Heart left ventricle (tissue), 16 donors: ENCODE measurements at places on chromosomes 16 and 17. TPM values are rescaled to one million over a fixed set of nuclear protein-coding genes. Genes with fewer than 3 reads are reported as not detected.

Gene FAM20A
- total RNA-seq, result 6.3 TPM

Gene DPEP1
- not detected for total RNA-seq

Gene PDE6G
- total RNA-seq, result not detected

Gene C17orf78
- not detected for total RNA-seq

Gene ACACA
- total RNA-seq, result 26.2 TPM

Gene ACSM5
- 9.5 TPM for total RNA-seq

Gene ADAD2
- not detected for total RNA-seq

Gene ZNF668
- 5.8 TPM for total RNA-seq

Gene KRT12
- not detected for total RNA-seq

Gene SDK2
- 3.8 TPM for total RNA-seq

Gene KRTAP4-4
- not detected for total RNA-seq

Gene LCMT1
- 50.0 TPM for total RNA-seq

Gene ZNF385C
- total RNA-seq, result not detected

Gene KDM6B
- 28.5 TPM for total RNA-seq

Gene STAT5A
- total RNA-seq, result 15.4 TPM

Gene KRT31
- total RNA-seq, result not detected

Gene ABCA9
- 11.6 TPM for total RNA-seq
